ENCODE measurements at places on chromosomes 5 and 9.

DNA sequence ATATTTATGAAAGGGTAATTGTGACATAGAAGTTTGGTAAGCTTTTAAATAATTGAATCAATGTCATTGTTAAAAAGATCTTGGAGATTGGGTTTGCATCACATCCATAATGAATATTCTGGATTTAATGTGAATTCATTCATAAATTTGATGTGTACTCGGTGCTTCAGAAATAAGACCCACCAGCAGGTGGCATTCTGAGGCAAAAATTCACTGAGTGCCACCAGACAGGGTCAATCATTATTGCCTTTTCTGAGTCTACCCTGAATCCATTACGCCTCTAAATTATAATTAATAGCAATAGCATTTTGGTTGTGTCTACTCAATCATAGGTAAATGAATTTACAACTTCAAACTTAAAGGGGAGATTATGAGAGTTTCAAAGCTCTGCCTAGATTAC, 1.0 kb downstream of the TRPC7 start:
- DNase-seq, result no peak

DNA sequence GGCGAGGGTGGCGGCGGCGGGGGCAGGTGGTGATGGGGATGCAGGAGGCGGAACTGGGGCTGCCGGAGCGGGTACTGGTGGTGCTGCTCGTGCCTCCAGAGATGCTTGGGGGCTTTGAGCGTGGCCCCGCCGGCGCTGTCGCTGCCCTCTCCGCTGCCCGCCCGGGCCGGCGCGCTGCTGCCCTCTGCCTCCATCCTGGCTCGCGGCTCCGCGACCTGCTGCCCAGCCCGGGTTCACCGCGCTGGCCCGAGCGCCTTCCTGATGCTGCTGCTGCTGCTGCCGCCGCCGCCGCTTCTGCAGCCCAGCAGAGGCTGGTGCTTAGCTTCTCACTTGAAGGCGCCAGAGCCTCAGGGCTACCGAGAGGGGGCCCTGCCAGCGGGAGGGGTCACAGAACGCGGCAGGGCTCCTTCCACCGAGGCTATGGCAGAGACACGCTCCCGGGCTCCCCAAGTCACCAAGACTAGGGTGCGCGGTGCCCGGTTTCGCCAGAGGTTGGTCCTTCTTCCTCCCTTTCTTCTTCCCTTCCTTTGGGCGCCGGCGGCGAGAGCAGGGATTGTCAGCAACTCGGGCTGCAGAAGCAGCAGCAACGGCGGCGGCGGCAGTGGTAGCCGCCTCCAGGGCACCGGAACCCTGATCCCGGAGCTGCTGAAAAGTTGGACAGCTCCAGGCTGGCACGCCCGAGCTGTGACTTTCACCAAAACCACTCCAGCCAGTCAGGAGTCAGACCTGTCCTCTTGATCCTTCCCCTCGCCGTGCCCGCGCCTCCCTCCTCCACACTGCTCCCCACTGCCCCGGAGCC, at the start of gene PDE4D:
PDE4D (minus strand) TSS at position 298 of the 799 bp plus-strand sequence.
- peak; percentile 31 for DNase-seq

GRCh38 chr5:155767470-155767869, 559.5 kb upstream of the SGCD start:
- no peak for DNase-seq

DNA sequence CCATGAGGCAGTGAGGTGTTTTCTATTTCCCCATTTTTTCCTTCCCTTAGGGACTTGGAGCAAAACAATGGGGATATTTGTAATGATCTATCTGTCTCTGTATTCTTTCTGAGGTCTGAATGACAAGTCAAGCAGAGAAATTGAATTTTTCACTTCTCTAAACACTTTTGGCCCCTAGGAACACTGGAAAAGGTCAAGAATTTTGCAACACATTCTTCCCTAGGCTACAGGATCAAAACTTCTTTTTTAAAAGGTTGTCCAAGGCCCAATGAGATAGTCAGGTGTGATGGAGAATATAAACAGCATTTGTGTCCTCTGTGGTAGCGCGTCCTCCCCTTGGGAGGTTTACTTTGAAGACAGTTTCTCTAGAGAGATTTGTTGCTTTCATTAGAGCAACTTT, 620.5 kb downstream of the TLR4 start:
- no peak for DNase-seq

DNA sequence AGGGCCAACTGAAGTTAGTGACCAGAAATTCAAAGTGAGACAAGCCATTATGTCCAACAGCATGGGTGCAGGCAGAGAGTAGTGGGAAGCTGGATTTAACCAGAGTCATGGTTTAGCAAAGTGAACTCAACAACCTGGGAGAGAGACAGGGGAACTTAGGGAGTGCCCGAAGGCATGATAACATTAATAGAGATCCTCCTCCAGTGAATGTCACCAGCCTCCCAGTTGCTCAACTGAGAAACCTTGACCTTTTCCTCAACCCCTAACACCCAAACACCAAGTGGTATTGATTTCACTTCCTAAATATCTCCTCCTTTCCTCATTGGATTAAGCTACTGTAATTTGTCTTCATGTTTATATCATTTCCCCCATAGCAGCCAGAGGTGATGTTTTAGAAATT, 42.6 kb downstream of the HMGCS1 start:
- no peak for DNase-seq

- DNase-seq, result no peak
These were observed 182.0 kb downstream of the GRIA1 start for GRCh38 chr5:153672347-153673090.

GRCh38 chr5:82918311-82919031, 158.7 kb downstream of the TMEM167A start:
- no peak for DNase-seq

- no peak for DNase-seq
These were observed 155.2 kb downstream of the FRMD3 start for GRCh38 chr9:83383034-83383433.

DNA sequence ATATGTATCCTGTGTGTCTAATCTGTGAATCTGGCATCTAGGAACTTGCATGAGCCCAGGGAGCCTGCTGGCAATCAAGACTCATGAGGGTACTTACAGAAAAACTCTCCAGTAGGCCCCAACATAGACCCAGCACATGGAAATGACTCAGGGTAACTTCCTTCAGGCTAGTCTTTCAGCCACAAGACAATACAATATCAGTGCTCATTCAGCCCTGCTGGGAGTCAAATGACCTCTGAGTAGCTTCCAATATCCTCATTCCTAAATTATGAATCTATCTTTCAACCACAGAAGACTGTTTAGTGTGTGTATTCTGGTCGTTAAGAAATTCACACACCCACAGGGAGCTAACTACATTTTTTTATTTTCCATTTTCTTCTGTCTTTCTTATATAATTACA, 1273.0 kb downstream of the EFNA5 start:
- no peak for DNase-seq

DNA sequence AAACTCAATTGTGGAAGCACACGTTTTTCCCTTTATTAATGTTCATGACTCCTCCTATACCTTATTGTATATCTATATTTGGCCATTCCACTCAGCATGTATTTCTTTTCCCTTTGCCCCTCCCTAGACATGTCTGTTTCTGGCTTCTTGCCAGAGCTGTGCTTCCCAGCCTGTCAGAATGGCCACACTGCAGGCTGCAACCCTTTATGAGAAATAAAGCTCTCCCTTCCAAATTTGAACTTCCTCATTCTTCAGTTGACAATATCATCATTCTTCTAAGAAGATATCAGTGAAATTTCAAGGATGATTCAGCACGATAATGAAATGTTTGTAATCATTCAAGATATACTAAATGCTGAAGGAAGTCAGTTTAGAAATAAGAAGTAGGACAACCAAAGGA, 107.6 kb upstream of the PRSS3 start:
- no peak for DNase-seq

GRCh38 chr9:94934816-94935328, 208.4 kb downstream of the AOPEP start:
- no peak for DNase-seq

GRCh38 chr9:134424818-134425217, 98.6 kb downstream of the RXRA start:
- DNase-seq, result no peak

- no peak for DNase-seq
These were observed 12.0 kb downstream of the ENHO start for GRCh38 chr9:34510497-34511468.

GRCh38 chr5:67983251-67984110, 232.1 kb upstream of the PIK3R1 start:
- DNase-seq, result no peak

DNA sequence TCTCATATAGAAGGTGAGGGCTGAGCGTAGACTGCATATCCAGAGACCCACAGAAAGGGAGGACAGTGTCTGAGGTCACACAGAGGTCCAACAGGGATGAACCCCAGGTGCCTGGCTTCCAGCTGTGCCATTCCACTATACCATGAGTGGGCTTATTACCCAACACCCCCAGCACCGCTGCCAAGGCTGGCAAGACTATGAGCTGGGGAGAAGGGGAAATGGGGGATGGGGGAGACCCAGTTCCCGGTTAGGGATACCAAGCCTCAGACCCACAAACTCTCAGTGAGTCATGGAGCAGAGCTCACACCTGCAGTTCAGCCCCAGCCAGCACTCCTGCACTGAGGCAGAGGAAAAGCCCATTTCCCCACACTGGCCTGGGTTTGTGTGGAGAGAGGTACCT, 106.4 kb downstream of the PSD2 start:
- no peak for DNase-seq

DNA sequence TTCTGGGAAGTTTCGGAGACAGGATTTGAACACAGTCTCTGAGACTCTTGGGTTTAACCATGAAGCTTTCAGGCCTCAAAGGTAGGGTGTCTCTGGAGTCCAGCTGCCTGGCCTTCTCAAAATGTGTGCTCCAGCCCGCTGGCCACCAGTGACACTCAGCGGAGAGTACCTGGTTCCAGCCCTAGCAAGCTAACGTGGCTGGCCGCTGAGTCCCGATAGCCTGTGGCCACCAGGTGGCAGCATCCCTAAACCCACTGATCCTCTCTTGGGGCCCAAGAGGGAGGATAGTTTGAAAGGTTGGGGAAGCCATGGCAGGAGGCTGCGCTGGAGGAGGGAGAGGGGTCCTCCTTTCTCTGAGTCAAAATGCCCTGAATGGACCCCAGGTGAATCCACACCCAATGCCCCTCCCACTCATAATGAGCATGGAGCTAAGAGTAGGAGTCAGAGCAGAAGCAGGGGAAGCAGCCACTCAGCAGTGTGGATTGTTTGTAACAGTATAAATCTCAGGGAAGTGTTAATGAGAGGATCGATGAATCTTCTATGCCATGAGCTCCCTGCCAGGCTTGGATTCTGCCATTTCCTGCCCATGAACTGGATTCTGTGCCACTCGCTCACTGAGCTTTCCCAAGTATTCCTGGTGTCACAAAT, 5.4 kb upstream of the TIFAB start:
- DNase-seq, result no peak

- no peak for DNase-seq
These were observed 277.9 kb upstream of the CDH9 start for GRCh38 chr5:27316271-27316650.

All from nucleus accumbens (tissue), 56 donors.